ENCODE measurements at places on chromosomes 5 and 9.

- H3K4me1 ChIP-seq = peaks cover 74% of the 10 kb centered on the region
- H3K36me3 ChIP-seq = 0 out of 2 replicates have a peak, but pooled peaks cover 5% of the 10 kb centered on the region
- peak; percentile 99 for DNase-seq
- peak overlapping the region; percentile 95 for H3K27ac ChIP-seq
- no peaks in the 10 kb centered on the region for H3K27me3 ChIP-seq
Observed at GRCh38 chr9:12813960-12814876, 39.4 kb downstream of the LURAP1L start.

GRCh38 chr5:98753507-98753906 lies 20.0 kb upstream of the RGMB start:
- peaks cover 4% of the 10 kb centered on the region for H3K4me1 ChIP-seq
- H3K36me3 ChIP-seq = no peaks in the 10 kb centered on the region
- no peaks in the 10 kb centered on the region for H3K27me3 ChIP-seq
- no peak overlapping the region for H3K27ac ChIP-seq
- DNase-seq = no peak

GRCh38 chr5:150105928-150106615 lies 19.7 kb upstream of the CSF1R start:
- no peaks in the 10 kb centered on the region for H3K36me3 ChIP-seq
- no peak for DNase-seq
- H3K27me3 ChIP-seq = no peaks in the 10 kb centered on the region
- H3K4me1 ChIP-seq = peaks cover 15% of the 10 kb centered on the region

DNA sequence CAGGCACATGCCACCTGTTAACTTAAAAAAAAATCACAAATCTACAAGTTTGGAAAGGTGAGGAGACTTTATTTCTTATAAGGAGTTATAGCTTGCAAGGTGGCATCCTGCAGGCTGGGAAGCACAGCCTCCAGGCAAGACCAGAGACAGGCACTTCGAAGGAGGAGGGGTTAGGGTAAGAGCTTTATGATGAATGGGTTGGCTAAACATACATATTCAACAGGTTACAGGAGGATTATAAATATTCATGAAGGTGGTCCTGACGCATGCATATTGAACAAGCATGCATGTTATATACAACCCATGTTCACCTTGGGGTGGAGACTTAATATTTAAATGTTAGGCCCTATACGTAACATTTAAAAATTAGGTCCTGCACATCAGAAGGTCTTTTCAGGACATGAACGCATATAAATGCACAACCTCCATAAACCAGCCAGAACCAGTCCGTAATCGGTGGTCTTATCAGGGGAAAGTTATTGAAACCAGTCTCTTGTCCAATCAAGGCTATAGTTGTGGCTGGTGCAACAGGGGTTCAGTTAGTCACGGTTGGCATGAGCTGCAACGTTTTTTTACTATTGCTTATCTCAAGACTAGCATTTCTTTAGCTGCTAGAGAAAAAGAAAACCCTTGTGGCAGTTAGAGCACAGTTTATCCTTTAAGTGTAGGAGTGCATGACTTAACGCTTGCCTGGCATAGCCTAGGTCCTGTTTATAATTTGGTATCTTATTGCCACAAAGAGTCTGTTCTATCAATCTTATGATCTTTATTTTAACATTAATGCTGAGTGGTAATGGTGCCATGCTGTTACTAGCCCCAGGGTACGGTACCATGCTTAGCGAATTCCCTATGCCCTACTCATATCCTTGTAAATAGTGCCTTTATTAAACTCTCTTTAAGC lies 72.7 kb downstream of the C9orf57 start:
- no peaks in the 10 kb centered on the region for H3K36me3 ChIP-seq
- no peak for DNase-seq
- H3K4me1 ChIP-seq = peaks cover 23% of the 10 kb centered on the region
- no peak overlapping the region for H3K27ac ChIP-seq

DNA sequence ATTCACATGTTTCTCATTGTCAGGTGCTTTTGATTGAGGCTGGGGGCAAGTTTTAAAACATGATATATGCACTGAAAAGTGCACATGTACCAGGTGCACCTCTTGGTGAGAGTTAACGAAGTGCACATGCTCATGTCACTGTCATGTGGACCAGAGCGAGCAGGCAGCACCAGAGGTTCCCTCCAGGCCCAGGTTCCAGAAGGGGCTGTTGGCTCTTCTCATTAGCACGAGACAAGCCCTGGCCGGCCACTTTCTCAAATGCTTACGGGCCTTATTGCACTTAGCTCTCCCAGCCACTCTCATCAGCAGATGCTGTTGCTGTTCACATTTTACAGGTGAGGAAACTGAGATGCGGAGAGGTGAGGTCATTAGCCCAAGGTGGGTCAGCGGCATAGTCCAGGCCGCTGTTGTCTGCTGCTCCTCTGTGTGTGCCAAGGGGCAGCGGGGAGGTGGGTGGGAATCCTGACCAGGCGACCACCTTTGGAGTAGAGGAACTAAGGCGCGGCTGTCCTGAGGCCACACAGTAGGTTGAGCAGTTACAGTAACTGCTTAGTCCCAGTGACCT lies 27.4 kb downstream of the TENT4A start:
- H3K27ac ChIP-seq = no peak overlapping the region
- no peak for DNase-seq

GRCh38 chr9:130382096-130382495 lies 62.7 kb upstream of the ASS1 start:
- no peak overlapping the region for H3K27ac ChIP-seq
- peaks cover 21% of the 10 kb centered on the region for H3K27me3 ChIP-seq
- H3K4me3 ChIP-seq = no peak overlapping the region
- no peak for DNase-seq

DNA sequence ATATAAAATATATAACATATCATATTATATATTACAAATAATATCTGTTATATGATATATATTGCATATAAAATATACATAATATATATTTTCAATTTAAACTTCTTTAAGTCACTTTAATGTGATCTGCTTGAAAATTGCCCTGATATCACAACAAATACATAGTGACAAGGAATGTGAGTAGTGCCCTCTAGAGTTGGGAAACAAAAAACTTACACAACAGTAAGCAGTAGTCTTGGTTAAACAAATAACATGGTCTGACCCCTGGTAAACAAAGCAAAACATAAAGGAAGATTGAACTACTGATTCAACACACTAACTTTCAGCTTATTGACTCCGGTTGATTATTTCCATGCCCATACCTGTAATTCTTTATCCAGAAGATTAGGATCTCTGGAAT lies 188.3 kb upstream of the NMUR2 start:
- no peak overlapping the region for H3K27ac ChIP-seq
- H3K36me3 ChIP-seq = no peaks in the 10 kb centered on the region
- no peaks in the 10 kb centered on the region for H3K27me3 ChIP-seq
- no peak overlapping the region for H3K4me3 ChIP-seq
- no peaks in the 10 kb centered on the region for H3K4me1 ChIP-seq

- H3K4me1 ChIP-seq = no peaks in the 10 kb centered on the region
- no peak for DNase-seq
- no peak overlapping the region for H3K4me3 ChIP-seq
- no peaks in the 10 kb centered on the region for H3K36me3 ChIP-seq
- H3K27me3 ChIP-seq = peaks cover 51% of the 10 kb centered on the region
- no peak overlapping the region for H3K27ac ChIP-seq
Observed at GRCh38 chr5:90876366-90876765, 317.8 kb downstream of the ADGRV1 start.

GRCh38 chr9:89649039-89649691 lies 44.4 kb downstream of the GADD45G start:
- no peak for DNase-seq
- no peaks in the 10 kb centered on the region for H3K4me1 ChIP-seq
- H3K36me3 ChIP-seq = no peaks in the 10 kb centered on the region
- H3K4me3 ChIP-seq = no peak overlapping the region
- H3K27ac ChIP-seq = no peak overlapping the region

- DNase-seq = peak; percentile 57
- peaks cover 49% of the 10 kb centered on the region for H3K36me3 ChIP-seq
- H3K27ac ChIP-seq = no peak overlapping the region
Observed at GRCh38 chr5:32589942-32590869, 4.8 kb downstream of the SUB1 start.

DNA sequence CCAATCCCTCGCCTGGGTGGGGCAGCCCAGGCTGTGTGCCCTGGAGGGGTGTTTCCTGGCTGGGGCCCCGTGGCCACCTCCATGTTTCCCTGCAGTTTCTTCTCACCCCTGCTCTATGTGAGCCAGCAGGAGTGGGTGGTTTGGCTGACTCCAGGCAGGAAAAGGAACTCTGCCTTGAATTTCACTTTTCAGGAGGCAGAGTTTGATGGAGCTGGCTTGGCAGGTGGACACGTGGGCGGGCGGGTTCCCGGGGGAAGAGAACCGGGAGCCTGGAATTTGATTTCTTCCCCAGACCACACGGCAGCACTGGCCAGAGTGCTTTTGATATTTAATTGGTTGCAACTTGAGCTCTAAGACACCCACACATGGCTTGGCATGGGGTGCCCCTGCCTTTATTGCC lies 119.8 kb upstream of the PANK3 start:
- no peaks in the 10 kb centered on the region for H3K36me3 ChIP-seq
- peak; percentile 32 for DNase-seq
- H3K27me3 ChIP-seq = no peaks in the 10 kb centered on the region
- H3K27ac ChIP-seq = no peak overlapping the region
- peaks cover 7% of the 10 kb centered on the region for H3K4me1 ChIP-seq

DNA sequence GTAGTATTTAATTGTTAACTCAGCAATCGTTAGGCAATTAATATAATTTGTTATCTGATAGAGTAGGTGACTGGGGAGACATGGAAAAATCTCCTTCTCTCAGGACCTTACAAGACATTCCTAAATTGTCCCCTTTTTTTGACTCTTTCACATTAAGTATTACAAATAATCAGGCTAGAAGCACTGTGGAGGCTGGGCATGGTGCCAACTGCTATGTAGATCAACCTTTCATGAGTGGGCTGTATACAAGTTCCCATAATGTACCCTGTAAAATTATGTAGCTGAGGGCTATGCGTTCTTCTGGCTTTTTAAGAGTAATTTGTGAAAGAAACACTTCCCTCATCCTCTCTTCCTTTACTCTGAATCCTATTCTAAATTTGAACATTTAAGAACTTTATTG lies 140.2 kb downstream of the NFIB start:
- no peaks in the 10 kb centered on the region for H3K36me3 ChIP-seq
- no peak overlapping the region for H3K4me3 ChIP-seq
- H3K4me1 ChIP-seq = peaks cover 7% of the 10 kb centered on the region
- no peak overlapping the region for H3K27ac ChIP-seq
- DNase-seq = no peak

- no peaks in the 10 kb centered on the region for H3K27me3 ChIP-seq
- no peaks in the 10 kb centered on the region for H3K36me3 ChIP-seq
- no peak overlapping the region for H3K27ac ChIP-seq
Observed at GRCh38 chr5:130011986-130012385, 107.7 kb downstream of the CHSY3 start.

- H3K27ac ChIP-seq = no peak overlapping the region
- H3K36me3 ChIP-seq = no peaks in the 10 kb centered on the region
- no peak for DNase-seq
- no peak overlapping the region for H3K4me3 ChIP-seq
- no peaks in the 10 kb centered on the region for H3K27me3 ChIP-seq
Observed at GRCh38 chr9:91176426-91176825, 185.3 kb downstream of the AUH start.

- H3K27ac ChIP-seq = no peak overlapping the region
- no peak overlapping the region for H3K4me3 ChIP-seq
- H3K4me1 ChIP-seq = no peaks in the 10 kb centered on the region
- DNase-seq = no peak
- no peaks in the 10 kb centered on the region for H3K27me3 ChIP-seq
Observed at GRCh38 chr5:54000011-54000410, 310.4 kb downstream of the ARL15 start.

- peaks cover 13% of the 10 kb centered on the region for H3K27me3 ChIP-seq
- peak; percentile 65 for DNase-seq
- no peaks in the 10 kb centered on the region for H3K4me1 ChIP-seq
- no peak overlapping the region for H3K27ac ChIP-seq
Observed at GRCh38 chr5:4868140-4868735, 271.9 kb upstream of the ADAMTS16 start.

- DNase-seq = no peak
- no peaks in the 10 kb centered on the region for H3K4me1 ChIP-seq
- peaks cover 5% of the 10 kb centered on the region for H3K27me3 ChIP-seq
- no peak overlapping the region for H3K27ac ChIP-seq
- no peaks in the 10 kb centered on the region for H3K36me3 ChIP-seq
Observed at GRCh38 chr5:155017610-155018009, 4.1 kb downstream of the KIF4B start.

DNA sequence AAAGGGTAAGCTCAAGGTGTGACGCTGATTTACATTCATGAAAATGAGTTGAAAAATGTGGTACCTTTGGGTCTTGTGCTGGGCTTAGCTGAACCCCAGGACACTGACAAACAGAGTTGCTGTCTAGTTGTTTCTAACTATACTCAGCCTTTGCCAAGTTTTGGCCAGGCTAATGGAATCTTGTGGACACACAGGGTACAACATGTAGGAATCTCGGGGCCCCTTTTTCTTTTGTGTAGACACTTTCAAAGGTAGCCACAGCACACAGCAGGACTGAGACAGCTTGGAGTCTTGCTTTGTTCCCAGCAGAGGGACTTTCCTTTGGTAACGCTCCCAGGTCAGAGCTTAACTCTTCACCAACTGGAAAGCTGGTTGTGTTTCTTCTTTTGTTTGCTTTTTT lies 7.8 kb downstream of the LIX1 start:
- peaks cover 16% of the 10 kb centered on the region for H3K4me1 ChIP-seq
- H3K27me3 ChIP-seq = 0 out of 2 replicates have a peak, but pooled peaks cover 10% of the 10 kb centered on the region
- no peak for DNase-seq
- no peak overlapping the region for H3K27ac ChIP-seq

DNA sequence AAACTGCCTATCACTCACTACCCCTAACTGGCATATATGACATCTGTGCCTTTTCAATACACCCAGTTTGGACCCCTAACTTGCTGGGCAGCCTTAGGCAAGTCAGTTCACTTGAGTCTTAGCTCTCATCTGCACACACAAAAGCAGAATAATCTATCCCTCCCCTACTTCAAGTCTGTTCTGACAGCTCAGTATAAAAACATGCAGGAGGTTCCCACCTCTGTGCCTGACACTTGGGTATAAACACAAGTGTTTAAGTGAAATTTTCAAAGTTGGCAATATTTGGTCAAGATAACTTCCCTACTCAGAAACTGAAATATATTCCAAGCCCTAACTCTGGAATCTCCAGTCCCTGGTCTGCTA lies 12.6 kb downstream of the HNRNPH1 start:
- no peak for DNase-seq
- H3K4me3 ChIP-seq = no peak overlapping the region
- H3K36me3 ChIP-seq = peaks cover 61% of the 10 kb centered on the region

DNA sequence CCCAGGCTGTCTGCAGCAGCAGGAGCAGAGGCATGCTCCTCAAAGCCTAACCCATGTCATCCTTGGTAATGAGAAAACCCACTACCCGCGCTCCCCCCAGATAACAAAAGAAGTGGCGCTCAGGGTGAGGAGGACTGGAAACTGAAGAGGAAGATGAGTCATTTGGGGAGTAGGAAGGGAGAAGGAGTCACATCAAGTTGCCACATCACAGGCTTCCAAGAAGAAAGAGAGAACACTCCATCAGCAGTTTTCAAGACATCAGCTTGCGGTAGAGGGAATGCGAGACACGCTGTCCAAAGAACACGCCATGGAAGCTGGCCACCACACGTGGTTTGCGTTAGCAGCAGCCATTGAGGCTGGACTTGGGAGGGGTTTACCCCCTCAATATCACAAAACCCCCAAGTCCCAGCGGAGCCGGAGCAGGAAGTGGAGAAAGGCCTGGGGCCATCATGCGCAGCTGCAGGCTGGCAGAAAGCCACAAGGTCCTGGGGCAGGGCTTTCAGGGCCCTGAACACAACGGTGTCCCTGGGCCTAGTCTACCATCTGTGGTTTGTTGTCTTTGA lies 41.5 kb downstream of the SH3PXD2B start:
- H3K4me1 ChIP-seq = peaks cover 66% of the 10 kb centered on the region
- DNase-seq = peak; percentile 98
- H3K4me3 ChIP-seq = peak overlapping the region; percentile 38
- H3K36me3 ChIP-seq = no peaks in the 10 kb centered on the region
- H3K27ac ChIP-seq = peak overlapping the region; percentile 94

- no peaks in the 10 kb centered on the region for H3K27me3 ChIP-seq
- H3K4me3 ChIP-seq = no peak overlapping the region
Observed at GRCh38 chr5:105616599-105616998, 2054.0 kb upstream of the NUDT12 start.

Data from GM23248 (cell line).